ENCODE measurements at places on chromosomes 3 and 15.

DNA sequence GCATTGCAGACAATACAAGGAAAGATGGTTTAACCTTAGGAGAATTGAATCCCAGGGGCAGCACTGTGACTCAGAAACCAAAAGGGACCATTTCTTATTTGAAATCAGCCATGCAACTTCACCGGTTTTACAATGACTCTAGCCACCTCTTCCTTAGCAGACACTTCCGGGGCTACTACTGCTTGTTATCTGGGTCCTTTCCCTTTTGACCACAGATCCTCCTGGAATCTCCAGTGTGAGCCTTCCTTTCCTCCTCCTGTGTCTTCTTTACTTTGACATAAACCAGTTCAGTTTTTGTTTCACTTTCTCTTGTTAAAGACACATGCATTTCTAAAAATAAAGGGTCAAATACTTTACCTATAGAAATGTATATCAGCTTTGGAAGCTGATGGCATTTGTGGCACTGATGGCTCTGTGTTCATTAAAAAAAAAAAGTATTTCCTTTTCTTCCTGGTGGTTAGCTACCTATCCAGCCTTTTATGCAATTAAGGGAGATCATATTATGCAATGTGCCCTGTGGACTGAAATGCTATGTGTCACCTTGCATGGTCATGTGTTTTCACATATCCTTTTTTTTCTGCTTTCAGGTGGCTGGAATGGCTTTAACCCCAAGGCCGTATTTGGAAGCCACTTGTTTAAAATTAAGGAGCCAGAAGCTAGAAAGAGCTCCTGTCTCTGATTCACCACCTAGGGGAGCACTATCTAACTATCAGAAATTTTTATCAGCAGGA, 296.2 kb downstream of the CHL1 start:
- no peak for DNase-seq

DNA sequence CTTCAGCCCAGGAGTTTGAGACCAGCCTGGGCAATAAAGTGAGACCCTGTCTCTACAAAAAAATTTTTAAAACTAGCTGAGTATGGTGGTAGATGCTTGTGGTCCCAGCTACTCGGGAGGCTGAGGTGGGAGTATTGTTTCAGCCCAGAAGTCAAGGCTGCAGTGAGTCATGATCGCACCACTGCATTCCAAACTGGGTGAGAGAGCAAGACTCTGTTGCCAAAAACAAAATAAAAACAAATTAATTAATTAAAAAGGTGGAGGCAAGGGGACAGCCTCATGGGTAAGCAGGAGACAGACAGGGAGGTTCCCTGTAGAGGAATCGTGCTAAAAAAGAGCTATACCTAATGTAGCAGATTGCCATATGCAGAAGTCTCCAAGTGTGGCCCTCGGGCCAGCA, 12.6 kb downstream of the HAPLN3 start:
- DNase-seq = no peak

GRCh38 chr3:124397088-124397487, 333.2 kb upstream of the UMPS start:
- no peak for DNase-seq

DNA sequence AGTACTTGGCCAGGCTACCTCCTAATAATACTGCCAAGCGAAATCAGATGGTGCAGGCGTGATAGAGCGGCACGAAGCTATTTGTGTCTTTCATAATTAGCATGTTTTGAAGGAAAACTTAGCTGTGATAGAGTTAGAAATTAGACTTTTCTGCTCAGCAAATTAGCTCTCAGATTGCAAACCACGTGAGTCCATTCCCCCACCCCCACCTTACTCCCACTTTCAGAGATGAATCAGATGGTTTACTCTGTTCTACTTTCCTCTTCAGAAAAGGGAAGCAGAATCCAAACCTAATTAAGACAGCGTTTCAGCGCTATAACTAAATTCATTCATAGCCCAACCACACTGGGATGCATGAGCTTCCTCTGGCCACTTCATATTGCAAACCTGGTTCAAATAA, 214.6 kb downstream of the SLCO3A1 start:
- DNase-seq = no peak
